Endothelial cell of umbilical vein (primary cell): ENCODE measurements at places on chromosomes 1 and 21. TPM values are rescaled to one million over a fixed set of nuclear protein-coding genes. Genes with fewer than 3 reads are reported as not detected.

GRCh38 chr1:91818713-91818975, 67.3 kb downstream of the TGFBR3 start:
- no peaks in the 10 kb centered on the region for H3K36me3 ChIP-seq
- peaks cover 18% of the 10 kb centered on the region for H3K4me1 ChIP-seq
- no peak for DNase-seq

SPATA46 gene
- not detected in 2 replicates for polyA plus RNA-seq

LYPLAL1 gene
- 5.7 and 7.4 TPM in 2 replicates for polyA plus RNA-seq

- no peaks in the 10 kb centered on the region for H3K27me3 ChIP-seq
- H3K36me3 ChIP-seq = no peaks in the 10 kb centered on the region
- H3K4me1 ChIP-seq = no peaks in the 10 kb centered on the region
- DNase-seq = no peak
Measured at GRCh38 chr1:5937373-5937857, 54.8 kb downstream of the NPHP4 start.

ZNF326 gene
- 9.1 and 13.1 TPM in 2 replicates for polyA plus RNA-seq

TPRG1L gene
- 50.5 and 52.3 TPM in 2 replicates for polyA plus RNA-seq

CYP4Z1 gene
- polyA plus RNA-seq = 0.03 TPM in 1 of 2 replicates, not detected in the other

CR1L gene
- polyA plus RNA-seq = not detected in 2 replicates

DNA sequence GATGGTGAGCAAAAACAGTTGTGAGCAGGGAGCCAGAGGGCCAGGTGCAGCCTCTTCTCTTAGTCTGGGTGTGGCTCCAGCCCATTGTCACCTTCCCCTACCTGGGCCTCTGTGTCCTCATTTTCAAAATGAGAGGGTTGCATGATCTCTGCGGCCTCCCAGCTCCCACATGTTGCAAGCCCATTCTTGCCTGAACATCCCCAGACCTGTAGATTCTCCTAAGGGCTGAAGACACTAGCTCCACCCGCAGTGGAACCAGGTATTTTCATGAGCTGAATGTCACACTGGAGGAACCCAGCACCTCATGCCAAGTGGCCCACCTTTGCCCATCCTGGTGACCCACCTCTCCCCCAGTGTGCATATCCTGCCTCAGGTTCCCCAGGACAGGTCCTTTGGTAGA, 12.3 kb downstream of the IKBKE start:
- DNase-seq = no peak
- no peak overlapping the region for H3K27ac ChIP-seq
- H3K27me3 ChIP-seq = no peaks in the 10 kb centered on the region
- H3K36me3 ChIP-seq = peaks cover 29% of the 10 kb centered on the region
- no peak overlapping the region for H3K4me3 ChIP-seq

GRCh38 chr1:54596756-54597155, 26.6 kb downstream of the FAM151A start:
- no peak overlapping the region for H3K27ac ChIP-seq
- no peaks in the 10 kb centered on the region for H3K4me1 ChIP-seq
- no peak for DNase-seq
- no peaks in the 10 kb centered on the region for H3K36me3 ChIP-seq
- no peak overlapping the region for H3K4me3 ChIP-seq
- no peaks in the 10 kb centered on the region for H3K27me3 ChIP-seq

GRCh38 chr1:39926820-39927219, 25.1 kb upstream of the MYCL start:
- no peaks in the 10 kb centered on the region for H3K4me1 ChIP-seq
- no peaks in the 10 kb centered on the region for H3K36me3 ChIP-seq
- no peak for DNase-seq

IL19 gene
- not detected in 2 replicates for polyA plus RNA-seq

GRCh38 chr1:46005594-46005993, 126.8 kb downstream of the PIK3R3 start:
- peaks cover 2% of the 10 kb centered on the region for H3K36me3 ChIP-seq
- no peak overlapping the region for H3K4me3 ChIP-seq
- no peaks in the 10 kb centered on the region for H3K4me1 ChIP-seq
- H3K27me3 ChIP-seq = no peaks in the 10 kb centered on the region
- no peak for DNase-seq

DNA sequence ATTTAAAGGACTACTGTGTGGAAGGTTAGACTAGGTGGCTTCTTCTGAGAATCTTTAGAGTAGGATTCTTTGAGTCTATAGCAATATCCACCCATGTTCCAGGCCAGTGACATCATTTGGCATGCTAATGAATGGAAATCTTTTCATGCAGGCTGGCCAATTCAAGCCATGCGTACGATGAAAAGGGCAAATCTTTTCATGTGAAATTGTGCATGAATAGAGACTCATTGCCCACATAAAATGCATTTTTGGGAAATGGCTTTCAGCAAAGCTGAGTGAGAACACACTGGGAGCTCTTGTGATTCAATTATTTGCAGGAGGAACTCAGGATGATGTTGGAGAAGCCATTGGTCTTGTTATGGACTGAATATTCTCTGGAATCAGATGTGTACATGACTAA, 324.9 kb upstream of the DAB1 start:
- H3K4me3 ChIP-seq = no peak overlapping the region
- no peaks in the 10 kb centered on the region for H3K36me3 ChIP-seq
- no peak for DNase-seq
- no peak overlapping the region for H3K27ac ChIP-seq
- H3K4me1 ChIP-seq = no peaks in the 10 kb centered on the region
- H3K27me3 ChIP-seq = no peaks in the 10 kb centered on the region

LIN28A gene
- 0.10 and 0.11 TPM in 2 replicates for polyA plus RNA-seq

DNA sequence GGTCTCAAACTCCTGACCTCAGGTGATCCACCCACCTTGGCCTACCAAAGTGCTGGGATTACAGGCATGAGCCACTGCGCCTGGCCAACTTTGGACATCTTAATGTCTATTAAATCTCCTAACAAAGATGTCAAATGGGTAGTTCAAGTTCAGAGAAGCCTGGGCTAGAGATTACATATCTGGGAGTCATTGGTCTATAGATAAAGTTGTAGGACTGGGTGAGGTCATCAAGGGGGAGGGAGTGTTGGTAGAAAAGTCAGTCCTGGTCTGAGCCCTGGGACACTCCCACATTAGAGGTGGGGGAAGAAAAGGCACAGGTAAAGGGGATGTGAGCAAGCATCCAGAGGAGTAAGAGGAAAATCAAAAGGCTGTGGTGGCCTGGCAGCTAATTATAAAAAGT, 6.6 kb downstream of the UBIAD1 start:
- no peak overlapping the region for H3K4me3 ChIP-seq
- no peaks in the 10 kb centered on the region for H3K27me3 ChIP-seq
- H3K4me1 ChIP-seq = peaks cover 22% of the 10 kb centered on the region
- DNase-seq = no peak
- no peak overlapping the region for H3K27ac ChIP-seq

GRCh38 chr1:149962736-149963135, 26.1 kb upstream of the MTMR11 start:
- DNase-seq = no peak
- peaks cover 10% of the 10 kb centered on the region for H3K36me3 ChIP-seq
- H3K27me3 ChIP-seq = no peaks in the 10 kb centered on the region
- H3K27ac ChIP-seq = no peak overlapping the region
- H3K4me1 ChIP-seq = no peaks in the 10 kb centered on the region

DNA sequence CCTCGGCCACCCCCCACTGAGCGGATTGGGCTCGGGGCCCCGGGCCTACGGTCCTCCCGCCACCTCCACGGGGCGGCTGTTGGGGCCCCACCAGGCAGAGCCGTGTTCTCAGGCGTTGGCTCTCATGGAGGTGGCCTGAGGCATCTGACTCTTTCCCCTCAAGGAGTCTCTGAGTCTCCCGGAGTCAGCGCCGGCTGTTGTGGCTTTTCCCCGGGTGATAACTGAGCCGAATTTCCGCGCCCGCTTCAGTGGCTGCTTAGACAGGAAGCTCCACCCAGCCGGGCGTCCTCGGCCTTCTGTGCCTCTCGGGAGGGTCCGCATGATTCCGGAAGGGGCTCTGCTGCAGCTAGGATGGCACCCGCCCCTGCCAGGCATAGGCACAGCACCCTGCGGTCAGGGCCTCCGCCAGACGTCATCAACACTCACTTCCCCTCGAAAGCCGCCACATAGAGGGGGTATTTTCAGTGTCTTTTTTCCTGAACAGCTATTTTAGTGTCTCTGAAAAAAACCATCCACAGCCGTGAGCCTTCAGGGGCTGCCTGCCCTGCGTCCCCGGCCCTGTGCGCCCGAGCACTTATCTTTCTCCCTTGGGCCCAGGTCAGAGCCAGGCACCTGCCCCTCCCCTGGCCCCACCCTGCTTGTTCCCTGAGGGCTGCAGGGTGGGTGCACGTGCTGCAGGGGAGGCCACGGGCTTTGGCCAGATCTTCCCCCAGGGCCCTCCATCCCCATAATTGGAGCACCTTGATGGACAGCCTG, 72.9 kb downstream of the SKI start:
- no peaks in the 10 kb centered on the region for H3K27me3 ChIP-seq
- H3K4me3 ChIP-seq = no peak overlapping the region
- H3K27ac ChIP-seq = peak overlapping the region; percentile 83
- peaks cover 7% of the 10 kb centered on the region for H3K36me3 ChIP-seq
- peaks cover 27% of the 10 kb centered on the region for H3K4me1 ChIP-seq

GRCh38 chr1:233079574-233079973, 129.2 kb downstream of the NTPCR start:
- no peak for DNase-seq
- no peaks in the 10 kb centered on the region for H3K36me3 ChIP-seq
- H3K4me3 ChIP-seq = no peak overlapping the region
- no peaks in the 10 kb centered on the region for H3K4me1 ChIP-seq
- no peak overlapping the region for H3K27ac ChIP-seq
- no peaks in the 10 kb centered on the region for H3K27me3 ChIP-seq

GRCh38 chr1:225883616-225884265, 1.6 kb upstream of the TMEM63A start:
- DNase-seq = no peak
- H3K27ac ChIP-seq = no peak overlapping the region
- H3K4me1 ChIP-seq = peaks cover 14% of the 10 kb centered on the region
- no peaks in the 10 kb centered on the region for H3K36me3 ChIP-seq
- no peaks in the 10 kb centered on the region for H3K27me3 ChIP-seq

DNA sequence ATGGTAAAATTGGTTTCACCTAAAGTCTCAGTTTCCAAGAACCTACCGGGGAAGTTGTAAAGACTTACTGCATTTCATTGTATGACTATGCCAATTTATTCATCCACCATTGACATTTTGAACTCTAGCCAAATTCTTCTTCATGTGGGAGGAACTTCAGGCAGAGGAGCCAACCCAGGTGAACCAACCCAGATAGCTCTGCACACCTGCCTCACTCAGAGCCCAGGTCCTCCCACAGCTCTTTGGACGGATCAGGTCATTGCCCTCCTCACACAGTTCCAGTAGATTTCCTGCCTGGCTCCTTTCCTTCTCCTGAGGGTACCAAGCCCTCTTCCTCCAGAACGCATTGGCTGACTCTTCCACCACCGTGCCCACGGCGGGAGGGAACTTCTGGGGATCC, 121.7 kb downstream of the DTL start:
- no peak for DNase-seq
- H3K27ac ChIP-seq = no peak overlapping the region
- H3K4me1 ChIP-seq = peaks cover 9% of the 10 kb centered on the region
- no peak overlapping the region for H3K4me3 ChIP-seq
- H3K36me3 ChIP-seq = no peaks in the 10 kb centered on the region

PLEKHN1 gene
- polyA plus RNA-seq = 0.29 and 0.35 TPM in 2 replicates

LAX1 gene
- polyA plus RNA-seq = 0.03 TPM in 1 of 2 replicates, not detected in the other

DNA sequence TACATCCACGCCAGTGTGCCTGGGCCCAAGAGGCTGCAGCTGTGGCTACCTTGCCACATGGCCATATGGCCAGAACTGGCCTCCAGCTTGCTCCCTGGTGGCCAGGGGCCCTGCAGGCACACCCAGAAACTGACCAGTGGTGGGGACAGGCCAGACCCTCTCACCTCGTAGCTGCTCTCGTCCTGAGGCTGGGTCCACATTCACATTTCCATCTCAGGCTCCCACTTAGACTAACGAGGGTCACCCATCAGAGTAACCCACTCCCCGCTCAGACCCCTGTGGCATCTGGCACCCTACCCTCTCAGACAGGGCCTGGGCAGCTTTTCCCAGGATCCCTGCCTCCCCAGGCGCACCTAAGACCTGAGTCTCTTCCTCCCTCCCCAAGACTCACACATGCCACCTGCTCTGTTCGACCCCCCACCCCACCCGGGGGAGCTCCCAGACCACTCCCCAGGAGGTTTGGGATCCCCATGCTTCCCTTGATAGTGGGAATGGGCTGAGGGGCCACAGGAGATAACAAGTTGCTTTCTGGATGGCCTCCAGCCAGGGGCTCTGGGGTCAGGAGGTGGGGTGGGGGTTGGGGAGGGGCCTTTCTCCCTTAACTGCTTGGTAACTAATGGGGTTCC, 21.3 kb upstream of the RNU1-4 start:
- H3K4me1 ChIP-seq = no peaks in the 10 kb centered on the region
- peak; percentile 9 for DNase-seq
- no peak overlapping the region for H3K27ac ChIP-seq
- no peaks in the 10 kb centered on the region for H3K36me3 ChIP-seq
- peaks cover 3% of the 10 kb centered on the region for H3K27me3 ChIP-seq
- no peak overlapping the region for H3K4me3 ChIP-seq

RHOU gene
- polyA plus RNA-seq = 0.04 and 0.08 TPM in 2 replicates

KMO gene
- not detected in 2 replicates for polyA plus RNA-seq

AMY1A gene
- polyA plus RNA-seq = not detected in 2 replicates

ATAD3C gene
- 0.01 TPM in 1 of 2 replicates, not detected in the other for polyA plus RNA-seq

FAM177B gene
- not detected in 2 replicates for polyA plus RNA-seq

GRCh38 chr1:159918352-159919200, 6.7 kb downstream of the TAGLN2 start:
- H3K27ac ChIP-seq = no peak overlapping the region
- no peak overlapping the region for H3K4me3 ChIP-seq

- peaks cover 3% of the 10 kb centered on the region for H3K27me3 ChIP-seq
- H3K36me3 ChIP-seq = no peaks in the 10 kb centered on the region
- H3K4me1 ChIP-seq = no peaks in the 10 kb centered on the region
- H3K27ac ChIP-seq = no peak overlapping the region
Measured at GRCh38 chr1:96291468-96291867, 430.1 kb upstream of the PTBP2 start.

DNA sequence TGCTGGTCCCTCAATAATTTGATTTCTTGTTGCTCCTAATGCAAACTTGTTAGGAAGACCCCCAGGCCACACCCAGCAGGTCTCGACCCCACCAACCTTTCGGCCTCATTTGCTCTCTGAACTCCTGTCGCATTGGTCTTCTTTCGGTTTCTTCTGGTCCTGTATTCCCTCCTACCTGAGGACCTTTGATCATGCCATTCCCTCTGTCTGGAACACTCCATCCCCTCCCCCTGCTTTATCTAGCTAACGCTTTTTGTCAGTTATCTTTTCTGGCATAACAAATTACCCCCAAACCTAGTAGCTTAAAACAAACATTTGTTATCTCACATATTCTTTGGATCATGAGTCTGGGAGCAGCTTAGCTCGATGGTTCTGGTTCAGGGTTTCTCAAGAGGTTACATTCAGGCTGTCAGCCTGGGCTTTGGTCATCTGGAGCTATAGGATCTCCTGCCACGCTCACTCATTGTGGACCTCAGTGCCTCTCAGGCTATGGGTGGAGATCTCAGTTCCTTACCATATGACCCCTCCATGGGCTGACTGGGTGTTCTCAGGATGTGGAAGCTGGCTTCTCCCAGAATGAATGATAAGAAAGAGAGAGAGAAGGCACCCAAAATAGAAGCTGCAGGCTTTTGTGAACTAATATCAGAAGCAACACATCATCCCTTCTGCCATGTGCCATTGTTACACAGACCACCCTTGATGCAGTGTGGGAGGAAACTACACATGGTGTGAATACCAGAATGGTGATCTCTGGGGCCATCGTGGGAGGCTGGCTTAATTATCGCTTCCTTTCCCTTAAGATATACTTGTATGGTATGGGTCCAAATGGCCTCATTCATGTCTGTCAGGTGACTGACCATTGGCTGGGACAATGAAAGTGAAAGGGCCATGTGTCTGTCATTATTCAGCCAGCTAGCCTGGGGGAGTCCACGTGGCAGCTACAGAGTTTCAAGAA, 29.1 kb upstream of the BCAR3 start:
- no peak overlapping the region for H3K4me3 ChIP-seq
- H3K27me3 ChIP-seq = peaks cover 2% of the 10 kb centered on the region
- DNase-seq = no peak
- no peaks in the 10 kb centered on the region for H3K36me3 ChIP-seq
- H3K27ac ChIP-seq = no peak overlapping the region
- peaks cover 3% of the 10 kb centered on the region for H3K4me1 ChIP-seq
